ENCODE measurements at places on chromosomes 13 and 19.

GRCh38 chr13:27556109-27556508 is 64.2 kb downstream of the LNX2 start:
- peak; percentile 11 for DNase-seq

- no peak for DNase-seq
Measured at GRCh38 chr19:33303791-33304345, 1.5 kb upstream of the CEBPA start.

DNA sequence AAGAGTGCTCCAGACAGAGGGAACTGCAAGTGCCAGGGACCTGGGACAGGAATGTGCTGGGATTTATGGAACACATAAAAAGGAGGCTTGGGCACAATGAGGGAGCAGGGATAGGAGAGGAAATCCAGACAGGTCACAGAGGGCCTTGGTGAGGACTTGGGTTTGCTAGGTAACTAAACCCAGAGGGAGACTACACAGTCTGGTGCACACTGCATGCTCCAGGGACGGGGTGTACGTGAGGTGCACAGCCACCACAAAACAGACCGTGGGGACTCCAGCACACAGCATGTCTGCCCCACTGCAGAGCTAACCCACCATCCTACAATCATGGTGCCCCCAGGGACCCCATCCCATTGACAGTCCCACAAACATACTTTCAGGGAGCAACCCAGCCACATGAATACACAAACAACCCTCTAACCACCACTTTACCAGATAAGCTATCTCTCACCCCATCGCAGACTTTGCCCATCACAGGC is 5.5 kb upstream of the ZFP36 start:
- no peak for DNase-seq

- DNase-seq = no peak
Measured at GRCh38 chr13:96783511-96783910, 210.8 kb downstream of the OXGR1 start.

DNA sequence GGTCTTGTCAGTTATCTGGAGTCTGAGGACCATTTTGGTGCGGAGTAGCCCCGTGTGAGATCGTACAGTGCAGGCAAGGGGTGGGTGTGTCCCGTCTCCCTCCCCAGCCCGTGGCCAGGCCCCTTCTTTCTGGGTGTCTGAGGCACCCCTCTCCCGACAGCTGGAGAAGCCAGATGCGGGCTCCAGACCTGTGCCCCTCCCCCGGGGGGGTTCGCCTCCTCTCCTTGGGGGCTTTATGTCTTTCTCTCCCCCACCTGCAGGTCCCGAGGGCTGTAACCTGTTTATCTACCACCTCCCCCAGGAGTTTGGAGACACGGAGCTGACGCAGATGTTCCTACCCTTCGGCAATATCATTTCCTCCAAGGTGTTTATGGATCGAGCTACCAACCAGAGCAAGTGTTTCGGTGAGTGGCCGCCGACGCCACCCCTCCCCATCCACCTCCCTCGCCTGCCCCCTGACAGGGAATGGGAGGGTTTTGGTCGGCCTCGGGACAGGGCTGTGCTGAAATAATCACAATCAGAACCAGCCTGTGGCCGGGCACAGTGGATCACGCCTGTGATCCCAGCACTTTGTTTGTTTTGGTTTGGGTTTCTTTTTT is 65.6 kb downstream of the CELF5 start:
- DNase-seq = no peak

GRCh38 chr13:95091755-95092154 is 209.5 kb downstream of the ABCC4 start:
- no peak for DNase-seq

- peak; percentile 64 for DNase-seq
Measured at GRCh38 chr19:38224014-38224862, at the start of gene DPF1. Gene DPF1 (minus strand): TSS chr19:38224222. CDS start chr19:38224142, 80 bp downstream.

- DNase-seq = no peak
Measured at GRCh38 chr19:13868663-13869062, 8.3 kb upstream of the NANOS3 start.

GRCh38 chr19:27764186-27764804 is 1448.7 kb downstream of the UQCRFS1 start:
- no peak for DNase-seq

GRCh38 chr19:10418485-10419199 is 1.7 kb upstream of the PDE4A start:
- no peak for DNase-seq

DNA sequence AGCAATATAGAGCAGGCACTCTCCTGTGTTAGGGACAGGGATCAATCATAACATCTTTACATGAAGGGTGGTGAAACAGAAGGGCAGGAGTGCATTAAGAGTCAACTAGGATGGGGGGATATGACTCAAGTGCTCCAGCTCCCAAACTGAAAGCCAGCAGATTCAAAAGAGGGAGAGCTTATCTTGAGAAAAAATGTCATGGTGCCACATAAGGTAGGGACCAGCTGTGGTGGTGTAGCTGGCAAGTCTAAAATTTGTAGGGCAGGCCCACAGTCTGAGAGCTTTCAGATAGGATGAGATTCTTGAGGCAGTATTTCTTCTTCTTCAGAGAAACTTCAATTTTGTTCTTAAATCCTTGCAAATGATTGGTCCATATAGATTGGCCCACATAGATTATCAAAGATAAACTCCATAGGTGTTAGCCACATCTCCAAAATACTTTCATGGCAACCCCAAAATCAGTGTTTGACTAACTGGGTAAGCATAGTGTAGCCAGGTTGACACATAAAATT is 19.1 kb downstream of the DNAJC15 start:
- no peak for DNase-seq

GRCh38 chr19:2618611-2619010 is 83.9 kb downstream of the GNG7 start:
- peak; percentile 56 for DNase-seq

DNA sequence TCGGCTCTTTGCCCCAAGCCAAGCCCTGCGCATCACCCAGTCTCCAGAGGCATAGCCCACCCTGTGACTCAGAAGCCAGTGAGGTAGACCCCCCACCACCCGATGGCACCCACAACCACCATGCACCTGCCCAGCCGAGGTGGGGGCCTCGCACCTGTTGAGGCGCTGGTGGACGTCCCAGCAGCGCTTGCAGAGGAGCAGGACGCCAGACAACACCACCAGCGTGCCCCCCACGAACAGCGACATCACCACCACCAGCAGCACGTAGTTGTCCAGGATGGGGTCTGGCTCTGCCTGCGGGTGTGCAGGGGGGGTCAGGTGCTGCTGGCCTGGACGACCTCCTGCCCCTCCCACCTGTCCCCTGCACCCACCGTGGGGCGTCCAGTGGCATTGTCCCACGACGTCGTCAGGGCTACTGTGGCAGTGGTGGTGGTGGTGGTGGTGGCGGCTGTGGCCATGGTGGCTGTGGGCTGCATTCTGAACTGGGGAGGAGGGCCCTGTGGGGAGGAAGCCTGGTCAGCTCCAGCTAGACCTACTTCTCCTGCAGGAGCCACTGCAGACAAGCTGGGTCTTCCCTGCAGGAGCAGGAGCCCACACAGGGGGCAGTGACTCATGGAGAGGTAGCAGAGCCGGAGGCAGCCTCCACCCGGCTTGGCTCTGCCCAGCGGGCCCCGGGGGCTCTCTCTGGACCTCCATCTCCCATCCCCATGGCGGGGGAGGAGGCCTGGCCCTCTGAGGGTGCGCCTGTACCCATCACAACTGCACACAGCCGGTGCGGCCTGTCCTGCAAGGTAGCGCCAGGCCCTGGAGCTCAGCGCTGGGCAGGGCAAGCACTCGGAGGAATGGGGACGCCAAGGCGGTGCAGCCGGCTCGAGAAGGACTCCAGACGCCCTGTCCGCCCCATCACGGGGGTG is 1.9 kb downstream of the CBARP start:
- DNase-seq = no peak

DNA sequence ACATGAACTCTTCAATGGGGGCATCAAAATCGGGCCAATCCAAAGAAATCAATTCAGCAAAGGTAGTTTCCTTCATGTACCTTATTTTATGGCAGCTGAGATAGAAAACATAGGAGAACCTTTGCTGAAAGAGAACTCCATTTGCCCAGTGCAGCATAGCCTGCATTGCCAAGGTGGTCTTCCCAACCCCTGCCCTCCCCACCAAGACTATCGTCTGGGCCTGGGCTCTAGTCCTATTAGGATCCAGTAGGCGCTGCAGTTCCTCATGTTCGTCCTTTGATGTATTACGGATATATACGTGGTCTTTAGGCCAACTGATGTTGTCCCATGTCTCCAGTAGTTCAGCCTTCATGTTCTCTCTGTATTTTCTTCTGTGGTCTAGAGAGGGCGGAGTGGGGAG is 19.2 kb downstream of the NLRP13 start:
- no peak for DNase-seq

DNA sequence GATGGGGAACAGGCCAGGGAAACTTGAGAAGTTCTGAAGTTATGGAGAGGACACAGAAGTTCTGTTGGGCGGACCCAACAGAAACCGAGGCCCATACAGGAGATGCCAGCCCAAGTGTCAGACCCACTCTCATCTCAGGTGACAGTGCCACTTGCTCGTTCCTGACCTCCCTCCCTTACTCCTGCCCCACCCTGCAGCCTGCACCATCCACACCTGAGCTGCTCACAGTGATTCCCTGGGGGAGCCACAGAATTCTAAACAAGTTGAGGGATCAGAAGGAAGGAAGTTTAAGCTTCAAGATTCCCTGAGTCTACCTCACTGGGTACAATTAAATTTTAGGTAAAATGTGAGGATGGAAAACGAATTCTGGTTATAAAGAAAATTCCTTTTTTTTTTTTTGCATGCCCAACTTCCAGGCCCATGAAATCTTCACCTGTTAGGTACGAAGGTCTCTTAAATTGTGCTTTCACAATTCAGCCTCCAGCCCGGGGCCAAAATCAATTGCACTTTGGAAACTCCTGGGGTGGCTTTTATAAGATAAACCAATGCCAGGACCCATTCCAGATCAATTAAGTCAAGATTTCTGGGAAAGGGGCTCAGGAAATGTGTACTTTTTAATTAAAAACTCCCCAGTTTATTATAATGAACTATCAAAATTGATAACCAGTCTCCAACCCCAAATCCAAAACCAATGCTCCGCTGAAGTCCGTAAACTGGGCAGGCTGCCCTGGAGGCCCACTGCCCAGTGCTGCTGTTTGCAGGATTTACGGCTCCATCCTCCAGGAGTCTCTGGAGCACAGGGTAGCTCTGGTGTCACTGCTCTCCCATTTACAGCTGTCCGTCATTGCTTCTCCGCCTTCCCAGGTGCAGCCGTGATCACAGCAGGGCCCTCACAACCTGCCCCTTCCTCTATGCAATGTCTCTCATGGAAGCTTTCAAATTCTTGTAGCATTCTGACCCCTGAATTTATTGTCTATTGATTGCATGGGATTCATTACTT is 643.5 kb downstream of the UQCRFS1 start:
- no peak for DNase-seq

DNA sequence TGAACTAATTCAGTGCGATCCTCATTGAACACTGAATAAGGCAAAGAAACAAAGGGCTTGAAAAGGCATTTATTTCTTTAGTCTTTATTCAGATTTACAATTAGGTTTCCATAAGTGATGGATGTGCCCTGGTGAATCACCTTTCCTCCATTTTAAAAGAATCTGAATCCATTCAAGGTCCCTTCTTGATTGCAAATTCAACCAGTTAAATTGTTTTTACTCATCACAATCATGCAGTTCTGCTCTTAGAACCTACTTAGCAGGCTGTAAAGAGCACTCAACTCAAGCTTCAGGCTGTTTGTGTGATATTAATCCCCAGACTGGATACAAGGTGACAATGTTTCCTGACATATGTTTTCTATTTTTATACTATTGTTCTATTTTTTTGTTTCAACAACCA is 321.0 kb downstream of the TBC1D4 start:
- DNase-seq = no peak

DNA sequence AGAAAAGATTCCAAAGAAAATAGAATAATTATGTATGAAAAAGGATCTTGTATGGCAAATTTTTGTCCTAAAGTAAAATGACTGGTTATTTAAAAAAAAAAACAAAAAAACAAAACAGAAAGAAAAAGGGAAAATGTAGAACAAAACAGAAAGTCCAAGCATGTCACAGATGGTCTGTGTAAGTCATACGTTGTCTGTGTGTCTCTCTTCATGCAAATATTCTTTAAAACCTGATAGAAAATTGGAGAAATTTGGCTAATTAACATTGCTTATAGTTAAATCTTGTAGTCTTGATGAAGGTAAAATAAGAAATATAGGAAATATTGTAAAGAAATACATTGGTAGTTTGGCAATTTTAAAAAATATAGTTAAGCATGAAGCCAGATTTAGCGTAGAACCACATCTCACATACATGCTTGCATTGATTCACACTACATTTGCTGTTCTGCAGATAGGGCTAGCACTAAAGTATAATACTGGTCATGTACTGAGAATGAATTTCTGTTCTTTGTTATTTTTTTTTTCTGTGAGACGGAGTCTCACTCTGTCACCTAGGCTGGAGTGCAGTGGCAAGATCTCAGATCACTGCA is 58.4 kb downstream of the SPRYD7 start:
- no peak for DNase-seq

DNA sequence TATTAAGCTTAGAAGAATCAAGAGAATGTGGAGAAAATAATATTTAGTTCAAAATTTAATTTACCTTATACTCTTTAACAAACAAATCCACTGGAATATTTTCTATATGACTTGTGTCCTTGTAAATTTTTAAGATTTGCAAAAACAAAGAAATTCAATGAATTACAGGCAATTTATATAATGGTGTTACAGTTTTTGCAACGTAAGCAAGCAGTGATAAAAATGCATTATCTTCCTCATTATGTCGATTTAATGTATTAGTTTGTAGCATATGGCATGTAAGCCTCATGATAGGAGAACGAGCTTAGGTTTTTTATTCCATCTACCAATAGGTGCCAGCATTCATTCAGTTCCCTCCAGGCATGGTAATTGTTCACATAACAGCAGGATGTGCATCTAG is 100.0 kb upstream of the PCDH9 start:
- no peak for DNase-seq

DNA sequence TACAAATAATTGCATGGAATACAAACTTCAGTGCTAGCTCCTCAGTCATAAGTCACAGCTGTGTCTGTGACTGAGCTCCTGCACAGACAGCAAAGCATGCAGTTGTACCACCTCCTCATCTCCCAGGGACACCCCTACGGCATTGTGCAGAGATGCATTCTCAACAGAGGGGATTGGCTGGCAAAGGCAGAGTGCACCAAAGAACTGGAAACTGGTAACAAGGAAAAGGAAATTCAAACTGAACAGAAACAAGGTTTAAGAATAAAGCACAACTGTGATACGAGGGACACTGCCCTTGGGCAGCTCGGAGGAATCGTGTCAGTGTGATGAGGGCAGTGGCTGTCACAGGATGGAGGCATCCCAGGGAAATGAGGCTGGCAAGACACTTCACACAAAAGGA is 126.1 kb upstream of the SOX1 start:
- no peak for DNase-seq

GRCh38 chr13:97889803-97890202 is 63.7 kb upstream of the IPO5 start:
- no peak for DNase-seq

GRCh38 chr19:39398297-39398864 is 7.2 kb downstream of the MED29 start:
- no peak for DNase-seq

- no peak for DNase-seq
Measured at GRCh38 chr13:37648609-37649008, 50.0 kb upstream of the POSTN start.
